ENCODE measurements at places on chromosomes 11 and 22.

- DNase-seq: no peak
Observed at GRCh38 chr11:109526931-109527330, 104.9 kb downstream of the C11orf87 start.

GRCh38 chr11:4044976-4045646 lies 49.5 kb upstream of the RRM1 start:
- no peak for DNase-seq

- DNase-seq: no peak
Observed at GRCh38 chr22:31909977-31910376, 34.4 kb upstream of the YWHAH start.

- DNase-seq: no peak
Observed at GRCh38 chr11:108733479-108734116, 68.7 kb downstream of the DDX10 start.

DNA sequence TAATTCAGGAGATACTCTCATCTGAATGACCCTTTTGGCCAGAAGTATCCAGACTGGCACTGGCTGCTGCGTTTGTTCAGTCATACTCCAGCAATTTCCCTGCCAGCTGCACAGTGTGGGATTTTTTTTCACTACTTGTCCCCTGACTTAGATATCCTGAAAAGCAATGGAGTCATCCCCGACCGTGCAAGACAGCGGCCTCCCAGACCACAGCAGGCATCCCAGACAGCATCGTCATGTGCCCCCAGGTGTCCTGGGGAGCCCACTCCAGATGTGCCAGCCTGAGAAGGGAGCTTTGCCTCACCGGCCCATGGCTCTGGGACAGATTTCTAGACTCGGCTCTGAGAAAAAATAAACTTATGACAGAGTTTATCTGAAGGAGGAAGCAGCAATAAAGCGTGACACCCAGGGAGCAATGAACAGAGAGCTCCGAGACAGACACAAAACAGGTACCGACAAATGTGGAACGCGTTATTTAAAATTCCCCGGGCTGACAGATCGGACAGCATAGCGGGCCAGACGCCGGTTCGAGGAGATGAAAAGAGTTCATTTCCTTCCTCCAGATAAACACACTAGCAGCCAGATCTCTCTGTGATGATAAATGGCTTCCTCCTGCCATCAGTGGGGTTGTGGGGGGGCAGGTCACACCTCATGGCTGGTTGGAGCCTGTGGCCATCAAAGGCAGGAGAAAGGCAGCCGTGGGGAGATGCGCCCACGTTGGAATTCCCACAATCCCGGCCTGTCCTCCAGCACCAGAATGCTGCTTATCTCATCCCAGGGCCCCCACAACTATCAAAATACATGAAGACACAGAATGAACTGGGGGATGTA lies 106.4 kb upstream of the FGF3 start:
- DNase-seq: peak; percentile 59

- DNase-seq: no peak
Observed at GRCh38 chr11:63023222-63023814, 7.7 kb upstream of the SLC22A8 start.

GRCh38 chr11:132318421-132319157 lies 948.2 kb downstream of the NTM start:
- no peak for DNase-seq

GRCh38 chr11:94597896-94598295 lies 30.7 kb downstream of the PIWIL4 start:
- DNase-seq: no peak

GRCh38 chr11:64348383-64349024 lies 8.5 kb downstream of the CCDC88B start:
- no peak for DNase-seq

DNA sequence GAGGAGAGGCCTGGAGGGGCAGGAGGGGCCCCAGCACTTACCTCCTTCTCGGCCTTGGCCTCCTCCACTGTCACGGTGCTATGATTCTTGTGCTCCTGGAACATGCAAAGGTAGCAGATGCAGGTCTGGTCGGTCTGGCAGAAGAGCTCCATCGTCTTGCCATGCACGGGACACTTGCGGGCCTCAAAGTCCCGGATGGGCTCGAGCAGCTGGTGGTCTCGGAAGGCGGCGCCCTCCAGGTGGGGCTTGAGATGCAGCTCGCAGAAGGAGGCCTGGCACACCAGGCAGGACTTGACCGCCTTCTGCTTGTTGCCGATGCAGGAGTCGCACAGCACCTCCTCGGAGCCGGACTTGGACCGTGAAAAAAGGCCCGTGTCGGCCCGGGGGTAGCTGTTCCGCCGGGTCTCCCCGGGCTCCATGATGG lies 714 bp downstream of the TRIM29 start:
- no peak for DNase-seq

- no peak for DNase-seq
Observed at GRCh38 chr11:16127732-16128131, 228.6 kb downstream of the SOX6 start.

DNA sequence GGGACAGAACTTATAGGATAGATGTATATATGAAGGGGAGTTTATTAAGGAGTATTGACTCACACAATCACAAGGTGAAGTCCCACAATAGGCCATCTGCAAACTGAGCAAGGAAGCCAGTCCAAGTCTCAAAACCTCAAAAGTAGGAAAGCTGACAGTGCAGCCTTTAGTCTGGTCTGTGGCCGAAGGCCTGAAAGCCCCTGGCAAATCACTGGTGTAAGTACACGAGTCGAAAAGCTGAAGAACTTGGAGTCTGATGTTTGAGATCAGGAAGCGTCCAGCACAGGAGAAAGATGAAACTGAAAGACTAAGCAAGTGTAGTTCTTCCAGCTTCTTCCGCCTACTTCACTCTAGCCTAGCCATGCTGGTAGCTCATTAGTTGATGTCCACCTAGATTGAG lies 799.6 kb upstream of the ARHGAP42 start:
- no peak for DNase-seq

- DNase-seq: no peak
Observed at GRCh38 chr22:37260155-37260795, 16.2 kb upstream of the RAC2 start.

DNA sequence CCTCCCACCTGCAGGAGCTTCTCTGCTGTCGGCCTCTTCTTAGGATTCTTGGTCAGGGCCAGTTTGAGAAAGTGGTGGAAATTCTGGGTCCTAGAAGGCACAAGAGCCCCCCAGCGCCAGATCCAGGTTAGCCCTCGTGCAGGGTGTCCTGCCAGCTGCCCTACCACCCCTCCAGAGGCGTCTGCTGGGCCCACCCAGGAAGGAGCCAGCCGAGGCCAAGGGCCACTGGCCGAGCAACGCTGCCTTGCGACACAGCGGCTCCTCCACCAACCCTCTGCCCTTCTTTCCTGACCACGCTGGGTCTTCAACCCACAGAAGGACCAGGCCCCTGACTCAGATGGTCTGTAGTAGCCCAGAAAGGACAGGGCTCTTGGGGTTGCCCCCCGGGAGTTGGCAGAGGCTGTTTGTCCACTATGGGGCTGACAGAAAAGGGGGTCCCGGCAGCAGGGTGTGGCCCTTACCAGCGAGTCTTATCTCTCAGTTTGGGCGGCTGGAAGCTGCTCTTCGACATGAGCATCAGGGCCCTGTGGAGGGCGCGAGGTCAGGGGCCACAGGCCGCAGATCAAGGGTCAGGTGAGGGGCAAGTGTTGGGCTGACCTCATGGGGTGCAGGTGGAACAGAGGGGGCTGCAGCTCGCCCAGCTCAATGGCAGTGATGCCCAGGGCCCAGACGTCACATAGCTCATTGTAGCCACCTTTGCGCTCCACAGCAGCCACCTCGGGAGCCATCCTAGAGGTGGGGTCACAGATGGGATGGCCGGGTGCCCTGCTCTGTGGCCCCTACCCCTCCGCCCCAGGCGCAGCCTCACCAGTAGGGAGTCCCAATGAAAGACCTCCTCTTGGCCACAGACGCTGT lies 2.5 kb downstream of the MAP4K2 start:
- DNase-seq: no peak

- DNase-seq: no peak
Observed at GRCh38 chr11:32006799-32007388, 84.0 kb upstream of the RCN1 start.

- DNase-seq: no peak
Observed at GRCh38 chr11:64650923-64651523, 60.0 kb downstream of the SLC22A12 start.
